K562 (cell line): ENCODE measurements at places on chromosomes 1 and 21. TPM values are rescaled to one million over a fixed set of nuclear protein-coding genes. Genes with fewer than 3 reads are reported as not detected.

- H3K4me1 ChIP-seq: no peaks in the 10 kb centered on the region
- no peak overlapping the region for H3K27ac ChIP-seq
- peaks cover 8% of the 10 kb centered on the region; the same call in 1 of the 3 replicates for H3K27me3 ChIP-seq
- no peaks in the 10 kb centered on the region for H3K36me3 ChIP-seq
- H3K4me3 ChIP-seq: no peak overlapping the region
- no peak for DNase-seq
These were observed 71.0 kb upstream of the ACTRT2 start for GRCh38 chr1:2949966-2950925.

DNA sequence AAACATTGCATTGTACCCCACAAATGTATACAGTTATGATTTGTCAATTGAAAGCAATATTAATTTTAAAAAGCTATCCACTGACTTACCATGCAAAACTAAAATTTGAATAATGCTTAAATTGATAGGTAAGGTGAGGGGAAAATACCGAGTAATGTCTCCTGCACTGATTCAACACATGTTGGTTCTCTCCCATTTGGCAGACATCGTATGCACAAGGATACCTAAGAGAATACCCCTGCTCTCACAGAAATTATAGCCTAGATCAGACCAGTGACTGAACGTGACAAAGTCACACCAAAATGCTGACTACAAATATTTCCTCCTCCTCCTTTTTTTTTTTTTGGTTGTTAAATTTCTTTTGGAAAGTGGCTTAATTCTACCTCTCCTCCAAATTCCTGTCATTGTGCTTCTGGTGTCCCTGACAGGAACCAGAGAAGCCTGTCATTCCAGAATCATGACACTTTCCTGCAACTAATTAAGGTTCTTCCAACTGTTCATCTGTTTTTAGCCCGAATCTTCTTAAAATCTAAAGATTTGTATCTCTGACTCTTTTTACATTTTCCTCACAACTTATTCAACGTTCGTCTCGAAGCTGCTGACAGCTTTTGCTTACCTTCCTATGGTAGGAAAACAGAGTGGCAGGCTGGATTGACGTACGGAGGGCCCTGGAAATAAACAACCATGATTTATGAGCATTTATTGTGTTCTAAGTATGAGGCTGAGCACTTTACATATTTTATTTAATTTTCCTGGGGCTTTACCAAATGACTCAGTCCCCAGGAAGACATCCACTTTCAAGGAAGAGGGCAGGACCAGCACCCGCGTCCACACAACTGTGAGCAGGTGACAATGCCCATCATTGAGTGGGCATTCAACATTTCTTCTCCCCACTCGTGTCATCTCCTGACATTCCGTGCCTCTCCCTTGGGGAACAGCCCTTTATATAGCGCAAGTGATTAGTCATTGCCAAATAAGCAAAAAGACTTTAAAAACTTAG, 57.9 kb upstream of the KCNE2 start:
- no peak for DNase-seq
- no peak overlapping the region for H3K27ac ChIP-seq
- H3K27me3 ChIP-seq: peaks cover 2% of the 10 kb centered on the region; the same call in 2 of the 3 replicates
- H3K4me1 ChIP-seq: no peaks in the 10 kb centered on the region

GRCh38 chr1:89172468-89173143, 3.2 kb downstream of the GBP7 start:
- DNase-seq: no peak
- H3K36me3 ChIP-seq: no peaks in the 10 kb centered on the region
- no peaks in the 10 kb centered on the region for H3K27me3 ChIP-seq
- H3K27ac ChIP-seq: no peak overlapping the region
- no peaks in the 10 kb centered on the region for H3K4me1 ChIP-seq
- no peak overlapping the region for H3K4me3 ChIP-seq

GRCh38 chr1:88878731-88879130, 12.6 kb downstream of the GTF2B start:
- H3K36me3 ChIP-seq: peaks cover 44% of the 10 kb centered on the region; the same call in 2 of the 3 replicates
- H3K4me3 ChIP-seq: no peak overlapping the region
- H3K4me1 ChIP-seq: no peaks in the 10 kb centered on the region
- no peak for DNase-seq
- no peaks in the 10 kb centered on the region for H3K27me3 ChIP-seq

DNA sequence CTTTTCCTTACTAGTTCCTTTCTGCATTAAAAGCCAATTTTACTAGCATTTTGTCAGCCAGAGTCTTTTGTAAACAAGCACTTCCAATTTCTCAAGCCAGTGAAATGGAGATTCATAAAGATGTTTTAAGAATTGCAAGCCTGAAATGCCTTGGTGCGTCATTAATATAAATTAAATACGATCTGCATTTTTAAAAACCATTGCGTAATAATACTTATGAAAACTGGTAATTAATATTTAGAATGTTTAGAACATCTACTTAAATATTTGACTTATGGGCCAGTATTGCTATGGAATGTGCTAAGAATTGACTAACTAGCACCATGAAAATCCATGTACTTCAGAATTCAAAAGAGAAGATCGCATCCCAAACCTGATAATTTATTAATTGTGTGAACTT, 89.1 kb upstream of the PROX1 start:
- no peak overlapping the region for H3K27ac ChIP-seq
- H3K4me3 ChIP-seq: no peak overlapping the region
- no peaks in the 10 kb centered on the region for H3K36me3 ChIP-seq
- H3K4me1 ChIP-seq: no peaks in the 10 kb centered on the region
- H3K27me3 ChIP-seq: no peaks in the 10 kb centered on the region

REN gene
- 1.9 and 2.0 TPM in 2 replicates for polyA plus RNA-seq
